Stimulated activated CD4-positive, alpha-beta T cell treated with anti-CD3 and anti-CD28 coated beads, Interleukin-12 subunit alpha, Interleukin-12 subunit beta, amount 100 ng/mL, for 4 hours (primary cell): ENCODE measurements at places on chromosomes 11 and 22.

GRCh38 chr22:46159777-46160176 is 9.5 kb downstream of the PPARA start:
- DNase-seq: no peak

GRCh38 chr11:20050551-20051333 is 109.5 kb downstream of the DBX1 start:
- DNase-seq: no peak

- no peak for DNase-seq
These were observed 81.0 kb upstream of the SNX19 start for GRCh38 chr11:130997278-130997677.

DNA sequence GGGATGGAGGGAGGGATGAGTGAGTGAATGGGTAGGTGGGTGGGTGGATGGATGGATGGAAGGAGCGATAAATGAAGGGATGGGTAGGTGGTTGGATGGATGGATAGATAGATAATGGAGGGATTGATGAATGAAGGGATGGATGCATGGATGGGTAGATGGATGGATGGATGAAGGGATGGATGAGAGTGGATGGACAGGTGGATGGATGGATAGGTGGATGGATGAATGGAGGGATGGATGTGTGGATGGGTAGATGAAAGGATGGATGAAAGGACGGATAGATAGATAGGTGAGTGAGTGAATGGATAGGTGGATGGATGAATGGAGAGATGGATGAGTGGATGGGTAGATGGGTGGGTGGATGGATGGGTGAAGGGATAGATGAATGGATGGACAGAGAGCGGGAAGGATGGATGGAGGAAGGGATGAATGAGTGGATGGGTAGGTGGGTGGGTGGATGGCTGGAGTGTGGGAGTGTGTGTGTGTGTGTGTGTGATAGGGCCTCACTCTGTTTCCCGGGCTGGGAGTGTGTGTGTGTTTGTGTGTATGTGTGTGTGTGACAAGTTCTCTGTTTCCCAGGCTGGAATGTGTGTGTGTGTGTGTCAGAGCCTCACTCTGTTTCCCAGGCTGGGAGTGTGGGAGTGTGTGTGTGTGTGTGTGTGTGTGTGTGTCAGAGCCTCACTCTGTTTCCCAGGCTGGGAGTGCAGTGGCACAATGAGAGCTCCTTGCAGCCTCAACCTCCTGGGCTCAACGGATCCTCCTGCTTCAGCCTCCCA is 2.1 kb upstream of the PRR33 start:
- no peak for DNase-seq

GRCh38 chr11:17828311-17828751 is 93.8 kb downstream of the KCNC1 start:
- DNase-seq: no peak

- DNase-seq: no peak
These were observed 31.6 kb upstream of the HSD17B12 start for GRCh38 chr11:43648888-43649287.

- DNase-seq: no peak
These were observed 51.4 kb downstream of the FAM83F start for GRCh38 chr22:40046126-40046525.

- no peak for DNase-seq
These were observed 33.6 kb upstream of the GRAMD4 start for GRCh38 chr22:46586531-46587011.

GRCh38 chr22:32584650-32585049 is 110.0 kb downstream of the FBXO7 start:
- no peak for DNase-seq

DNA sequence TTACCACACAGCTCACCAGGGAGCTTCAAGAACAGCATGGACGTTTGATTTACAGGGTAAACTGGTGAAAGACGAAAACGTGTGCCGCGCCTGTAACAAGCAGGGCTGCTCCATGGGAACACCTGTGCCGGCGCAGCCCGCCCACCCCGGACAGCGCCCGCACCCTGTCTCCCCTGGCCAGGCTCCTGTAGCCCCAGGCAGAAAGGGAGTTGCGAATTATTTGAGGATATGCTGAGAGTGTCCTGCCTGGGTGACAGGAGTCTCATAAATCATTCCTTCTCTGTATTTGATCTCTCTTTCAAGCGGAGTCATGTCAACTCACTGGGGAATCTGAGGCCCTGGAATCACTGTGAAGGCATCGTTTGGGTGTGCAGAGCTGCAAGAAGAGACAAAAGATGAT is 804.3 kb downstream of the OPCML start:
- DNase-seq: no peak

GRCh38 chr11:69086152-69087132 is 37.7 kb downstream of the TPCN2 start:
- DNase-seq: no peak

DNA sequence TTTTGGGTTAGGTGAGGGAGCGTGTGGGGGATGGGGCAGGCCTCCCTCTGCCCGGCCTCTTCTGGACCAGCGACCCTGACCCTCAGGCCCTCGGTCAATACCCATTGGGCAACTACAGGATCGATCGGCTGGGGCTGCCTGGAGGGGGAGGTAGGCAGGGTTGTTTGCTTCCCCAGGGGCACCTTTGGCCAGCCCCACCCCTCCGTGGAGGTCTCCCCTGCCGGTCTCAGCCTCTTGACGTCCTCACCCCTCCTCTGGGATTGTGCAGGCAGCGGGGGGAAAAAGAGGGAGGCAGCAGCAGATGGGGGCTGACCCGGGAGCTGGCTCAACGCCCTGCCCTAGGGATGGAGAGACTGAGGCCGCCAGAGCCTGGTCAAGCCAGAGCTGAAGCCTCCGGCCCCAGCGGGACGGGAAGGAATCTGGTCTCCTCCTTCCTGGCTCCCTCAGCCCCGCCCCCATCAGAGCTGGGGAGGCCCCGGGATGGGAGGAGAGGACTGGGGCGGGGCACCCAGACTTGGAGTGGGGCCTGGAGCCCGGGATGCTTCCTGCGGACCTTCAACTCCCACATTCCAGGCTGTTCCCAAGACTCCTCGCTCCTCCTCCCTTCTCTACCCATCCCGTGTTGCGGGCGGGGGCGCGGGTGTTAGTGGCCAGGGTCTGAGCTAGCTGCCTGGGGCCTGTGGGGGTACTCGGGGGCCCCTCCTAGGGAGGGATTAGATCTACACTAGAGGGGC is 14.4 kb upstream of the CDC42EP1 start:
- DNase-seq: no peak

DNA sequence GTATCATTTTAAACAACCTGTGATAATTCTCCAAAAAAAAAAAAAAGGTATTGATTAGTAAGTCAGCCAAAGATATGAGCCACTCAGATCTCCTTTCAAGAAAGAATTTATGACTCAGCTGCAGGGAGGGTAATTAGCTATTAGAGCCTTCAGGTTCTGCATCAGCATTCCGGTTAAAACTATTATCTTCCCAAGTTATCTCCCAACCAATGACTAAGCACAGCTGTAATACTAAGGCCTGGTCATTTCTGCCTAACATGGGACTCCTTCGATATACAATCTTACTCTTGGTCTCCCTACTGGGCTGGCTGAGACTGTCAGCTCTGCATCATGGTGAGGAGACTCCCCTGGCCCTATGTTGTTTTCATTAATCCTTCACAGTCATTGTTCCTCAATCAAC is 60.4 kb downstream of the SBF2 start:
- no peak for DNase-seq

DNA sequence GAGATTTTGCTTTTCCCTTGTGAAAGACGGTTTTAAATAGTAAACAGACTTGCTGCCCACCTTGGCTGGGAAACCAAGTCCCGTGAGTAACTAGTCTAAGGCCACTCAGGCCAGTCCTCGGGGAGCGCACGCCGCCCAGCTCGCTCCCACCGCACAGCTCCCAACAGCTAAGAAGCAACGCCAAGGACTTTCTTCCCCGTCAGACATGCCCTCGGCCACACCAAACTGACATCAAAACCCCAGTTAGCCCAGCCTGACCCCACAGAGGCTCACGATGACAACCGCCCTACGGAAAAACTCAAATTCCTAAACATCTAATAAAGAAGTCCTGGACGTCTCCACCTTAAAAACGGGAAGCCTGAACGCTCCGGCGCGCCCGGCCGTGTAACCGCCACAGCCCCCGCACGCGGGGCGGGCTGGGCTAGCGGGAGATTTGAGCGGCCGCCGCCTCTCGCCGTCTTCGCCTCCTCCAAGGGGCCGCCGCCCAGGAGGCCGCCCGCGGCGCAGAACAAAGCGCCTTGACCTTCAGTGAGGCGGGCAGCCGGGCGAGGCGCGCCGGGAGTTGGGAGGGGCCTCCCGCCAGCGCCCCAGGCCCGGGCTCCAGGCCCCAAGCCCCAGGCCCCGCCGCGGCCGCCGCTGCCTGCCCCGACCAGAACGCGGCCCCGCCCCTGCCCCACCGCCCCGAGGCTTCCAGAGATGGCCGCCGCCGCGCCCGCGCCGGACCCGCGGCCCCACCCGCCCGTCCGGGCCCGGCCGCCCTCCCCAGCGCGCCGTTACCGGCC is 486 bp downstream of the NAP1L4 start:
- DNase-seq: no peak

GRCh38 chr11:63504933-63505586 is 824 bp upstream of the LGALS12 start:
- DNase-seq: no peak

DNA sequence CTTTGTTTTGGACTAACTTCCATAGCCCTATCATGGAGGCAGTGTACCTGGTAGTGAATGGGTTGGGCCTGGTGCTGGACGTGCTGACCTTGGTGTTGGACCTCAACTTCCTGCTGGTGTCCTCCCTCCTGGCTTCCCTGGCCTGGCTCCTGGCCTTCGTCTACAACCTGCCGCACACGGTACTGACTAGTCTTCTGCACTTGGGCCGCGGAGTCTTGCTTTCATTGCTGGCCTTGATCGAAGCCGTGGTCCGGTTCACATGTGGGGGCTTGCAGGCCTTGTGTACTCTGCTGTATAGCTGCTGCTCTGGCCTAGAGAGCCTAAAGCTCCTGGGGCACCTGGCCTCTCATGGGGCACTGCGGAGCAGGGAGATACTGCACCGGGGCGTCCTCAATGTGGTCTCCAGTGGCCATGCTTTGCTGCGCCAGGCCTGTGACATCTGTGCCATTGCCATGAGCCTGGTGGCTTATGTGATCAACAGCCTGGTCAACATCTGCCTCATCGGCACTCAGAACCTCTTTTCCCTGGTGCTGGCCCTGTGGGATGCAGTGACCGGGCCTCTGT is 846 bp downstream of the RNF26 start:
- no peak for DNase-seq

DNA sequence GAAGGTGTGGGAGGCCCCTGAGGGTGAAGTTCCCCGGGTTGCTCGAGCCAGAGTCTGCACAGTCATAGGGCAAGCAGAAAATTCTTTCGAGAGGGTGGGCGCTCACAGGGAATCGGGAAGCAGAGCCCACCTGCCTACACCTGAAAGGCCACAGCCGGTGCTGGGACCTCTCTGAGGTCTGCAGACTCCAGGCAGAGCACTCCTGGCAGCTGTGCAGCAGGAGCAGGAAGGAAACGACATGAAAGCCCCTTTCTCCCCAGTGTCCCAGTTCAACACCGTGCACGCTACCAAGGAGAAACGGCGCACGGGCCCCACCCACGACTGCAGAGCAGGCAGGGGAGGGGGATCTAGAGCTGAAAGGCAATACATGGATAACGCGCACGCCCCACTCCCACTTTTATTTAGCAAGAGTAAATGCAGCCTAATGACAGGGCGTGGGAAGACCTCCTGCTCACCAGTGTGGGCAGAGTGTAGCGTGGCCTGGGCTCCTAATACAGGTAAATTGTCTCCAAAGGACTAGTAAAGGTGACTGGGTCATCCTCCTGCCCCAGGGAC is 13.5 kb downstream of the DHCR7 start:
- no peak for DNase-seq

- no peak for DNase-seq
These were observed 763 bp upstream of the MS4A7 start for GRCh38 chr11:60377401-60378136.

DNA sequence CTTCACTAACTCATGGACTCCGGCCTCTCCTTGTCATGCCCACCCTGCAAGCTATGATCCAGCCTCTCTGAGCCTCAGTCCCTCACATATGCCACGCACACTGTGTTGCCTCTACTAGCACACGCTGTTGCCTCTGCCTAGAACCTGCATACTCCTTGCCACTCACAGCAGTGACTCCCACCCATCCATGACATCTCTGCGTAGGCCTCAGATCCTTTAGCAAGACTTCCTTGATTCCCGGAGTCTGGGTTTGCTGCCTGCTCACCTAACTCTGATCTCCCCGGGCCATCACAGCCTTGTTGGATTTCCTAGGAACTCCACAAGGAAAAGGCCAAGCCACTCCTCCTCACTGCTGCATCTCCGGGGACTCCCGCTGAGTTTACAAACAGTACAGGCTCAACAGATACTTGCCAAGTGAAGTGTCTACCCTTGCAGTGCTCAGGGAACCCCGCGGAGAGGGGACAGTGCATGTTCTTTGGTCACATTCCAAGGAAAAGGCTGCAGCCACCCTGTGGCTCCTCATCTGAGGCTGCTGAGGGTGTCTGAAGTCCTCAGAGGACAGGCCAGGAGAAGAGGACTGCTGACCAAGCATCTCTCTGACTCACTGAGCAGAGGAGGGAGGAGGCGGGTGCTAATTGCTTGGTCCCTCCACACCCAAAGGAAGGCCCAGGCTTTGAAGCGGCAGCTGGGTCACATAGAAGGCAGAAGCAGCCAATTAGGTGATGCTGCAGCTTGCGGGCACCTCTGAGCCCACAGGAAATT is 42.4 kb upstream of the NAV2 start:
- no peak for DNase-seq

- DNase-seq: no peak
These were observed 185.0 kb downstream of the ADAMTS15 start for GRCh38 chr11:130633466-130633865.

DNA sequence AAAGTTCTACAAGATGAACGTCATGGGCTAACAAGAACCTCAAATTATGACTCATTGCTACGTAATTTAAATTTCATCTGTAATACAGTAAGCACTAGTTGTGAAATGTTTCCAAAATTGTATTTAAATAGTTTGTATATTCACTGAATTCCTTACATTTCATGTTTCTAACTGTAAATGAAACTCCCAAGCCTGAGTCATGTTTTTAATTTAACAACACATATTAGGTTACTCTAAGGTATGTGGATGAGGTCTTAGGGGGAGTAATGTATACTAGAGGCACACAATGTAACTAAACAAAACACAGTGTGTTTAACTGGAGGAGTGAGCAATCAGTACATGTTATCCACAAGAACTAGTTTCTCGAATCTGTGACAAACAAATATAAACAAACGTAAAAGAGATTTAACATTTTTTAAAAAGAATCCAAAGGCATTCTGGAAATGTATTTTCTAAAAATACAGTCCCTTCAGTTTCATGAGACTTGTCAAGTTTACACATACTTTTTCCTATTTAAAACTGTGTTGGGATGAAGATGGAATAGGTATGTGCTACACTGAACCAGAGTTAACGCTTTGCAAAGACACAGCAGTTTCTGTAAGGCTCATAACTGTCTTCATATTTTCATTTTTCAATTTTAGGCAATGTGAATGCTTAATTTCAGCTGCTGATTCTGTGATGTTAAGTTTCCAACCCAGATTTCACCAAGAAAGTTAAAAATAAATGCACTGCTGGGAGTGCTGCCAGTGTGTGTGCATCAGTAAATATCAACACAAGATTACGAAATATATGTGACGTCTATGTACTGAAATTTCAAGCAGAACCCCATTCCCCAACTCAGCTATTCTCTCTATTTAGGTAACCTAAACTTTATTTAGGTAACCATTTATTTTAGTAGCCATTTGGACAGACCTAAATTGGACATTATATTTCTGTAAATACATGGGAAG is 52.6 kb downstream of the PITPNB start:
- DNase-seq: no peak
